ENCODE measurements at places on chromosomes 2 and 18. TPM values are rescaled to one million over a fixed set of nuclear protein-coding genes. Genes with fewer than 3 reads are reported as not detected.

CUL3 gene
- polyA plus RNA-seq = 80.6 TPM

GEN1 gene
- polyA plus RNA-seq = 14.3 TPM

NOSTRIN gene
- polyA plus RNA-seq = 9.6 TPM

AQP12B gene
- polyA plus RNA-seq = 1.6 TPM

REEP1 gene
- polyA plus RNA-seq = 88.7 TPM

SLC9A2 gene
- polyA plus RNA-seq = 1.9 TPM

SLC19A3 gene
- polyA plus RNA-seq = 0.67 TPM

POTEC gene
- not detected for polyA plus RNA-seq

GKN1 gene
- 0.25 TPM for polyA plus RNA-seq

NR4A2 gene
- polyA plus RNA-seq = 1.9 TPM

CNDP1 gene
- 0.31 TPM for polyA plus RNA-seq

GCKR gene
- polyA plus RNA-seq = 0.22 TPM

VPS54 gene
- 21.9 TPM for polyA plus RNA-seq

ALLC gene
- polyA plus RNA-seq = not detected

RAD51AP2 gene
- 0.25 TPM for polyA plus RNA-seq

FAM117B gene
- 3.9 TPM for polyA plus RNA-seq

RBM44 gene
- 0.93 TPM for polyA plus RNA-seq

TGFA gene
- polyA plus RNA-seq = 0.57 TPM

GPR35 gene
- 2.5 TPM for polyA plus RNA-seq

GNAL gene
- 2.3 TPM for polyA plus RNA-seq

GAREM1 gene
- polyA plus RNA-seq = 8.1 TPM

ORC2 gene
- 14.7 TPM for polyA plus RNA-seq

SRD5A2 gene
- polyA plus RNA-seq = not detected
